ENCODE measurements at places on chromosomes 11 and 22.

- H3K4me3 ChIP-seq = no peak overlapping the region
- DNase-seq = no peak
- H3K27me3 ChIP-seq = peaks cover 66% of the 10 kb centered on the region
- H3K4me1 ChIP-seq = peaks cover 36% of the 10 kb centered on the region
- peaks cover 3% of the 10 kb centered on the region for H3K36me3 ChIP-seq
- no peak overlapping the region for H3K27ac ChIP-seq
These were observed 4.0 kb downstream of the ELFN2 start for GRCh38 chr22:37423283-37423682.

GRCh38 chr11:24384240-24384639 is 112.6 kb upstream of the LUZP2 start:
- H3K4me3 ChIP-seq = no peak overlapping the region
- DNase-seq = no peak
- no peaks in the 10 kb centered on the region for H3K4me1 ChIP-seq
- H3K36me3 ChIP-seq = no peaks in the 10 kb centered on the region
- no peak overlapping the region for H3K27ac ChIP-seq
- no peaks in the 10 kb centered on the region for H3K27me3 ChIP-seq

- peaks cover 18% of the 10 kb centered on the region for H3K27me3 ChIP-seq
- no peaks in the 10 kb centered on the region for H3K36me3 ChIP-seq
- no peak overlapping the region for H3K4me3 ChIP-seq
- no peak for DNase-seq
- no peak overlapping the region for H3K27ac ChIP-seq
These were observed 21.3 kb downstream of the ST14 start for GRCh38 chr11:130180896-130181294.

DNA sequence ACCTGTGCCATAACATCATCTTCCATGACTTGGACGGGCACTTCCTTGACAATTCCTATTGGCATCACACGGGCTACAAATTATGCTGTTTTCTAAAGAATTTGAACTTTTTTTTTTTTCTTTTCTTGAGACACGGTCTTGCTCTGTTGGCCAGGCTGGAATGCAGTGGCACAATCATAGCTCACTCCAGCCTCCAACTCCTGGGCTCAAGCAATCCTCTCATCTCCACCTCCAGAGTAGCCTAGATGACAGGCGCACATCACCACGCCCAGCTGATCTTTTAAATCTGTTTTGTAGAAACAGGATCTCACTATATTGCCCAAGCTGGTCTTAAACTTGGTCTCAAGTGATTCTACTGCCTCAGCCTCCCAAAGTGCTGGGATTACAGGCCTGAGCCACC is 3.3 kb upstream of the CRYBB3 start:
- H3K27me3 ChIP-seq = no peaks in the 10 kb centered on the region
- H3K27ac ChIP-seq = no peak overlapping the region
- DNase-seq = no peak
- no peak overlapping the region for H3K4me3 ChIP-seq
- peaks cover 29% of the 10 kb centered on the region for H3K36me3 ChIP-seq

DNA sequence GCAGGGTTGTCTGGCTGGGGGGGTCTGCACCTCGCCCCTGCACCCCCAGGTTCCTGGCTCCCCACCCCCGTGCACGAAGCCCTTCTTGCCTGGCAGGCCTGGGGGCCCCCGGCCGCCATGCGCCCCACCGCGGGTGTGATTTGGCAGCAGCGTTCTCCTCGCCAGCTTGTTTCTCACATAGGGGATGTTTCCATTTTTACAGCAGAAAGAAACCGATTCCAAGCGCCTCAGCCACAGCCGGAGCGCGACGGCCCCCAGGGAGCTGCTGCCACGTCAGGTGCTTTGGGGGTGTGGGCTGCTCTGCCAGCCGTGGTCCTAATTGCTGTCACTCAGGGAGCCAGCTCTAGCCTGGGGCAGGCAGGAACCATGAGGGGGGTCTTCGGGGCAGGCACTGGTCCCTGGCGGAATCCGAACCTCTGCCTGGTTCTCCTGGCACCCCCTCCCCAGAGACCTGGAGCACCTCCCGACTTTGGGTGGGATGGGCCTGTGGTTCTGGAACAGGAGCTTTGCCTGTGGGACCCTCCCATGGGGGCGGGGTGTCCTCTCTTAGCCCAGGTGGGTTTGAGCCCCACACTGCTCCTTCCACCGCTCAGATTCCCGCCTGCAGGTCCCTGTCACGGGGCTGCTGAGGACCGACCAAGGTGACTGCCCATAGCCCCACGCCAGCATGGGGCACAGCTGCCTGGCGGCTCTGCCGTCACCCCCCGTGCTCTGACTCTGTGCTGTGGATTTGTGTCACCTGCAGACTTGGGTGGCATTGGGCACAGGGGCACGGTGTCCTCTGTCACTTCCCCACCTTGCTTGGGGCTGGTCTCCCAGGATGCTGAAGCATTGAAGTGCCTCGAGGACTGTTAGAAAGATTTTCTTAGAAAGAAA is 54.0 kb downstream of the RTN4R start:
- no peak overlapping the region for H3K27ac ChIP-seq
- peaks cover 9% of the 10 kb centered on the region for H3K27me3 ChIP-seq
- no peak for DNase-seq
- peaks cover 12% of the 10 kb centered on the region for H3K4me1 ChIP-seq
- no peak overlapping the region for H3K4me3 ChIP-seq

GRCh38 chr11:77747381-77747969 is 73.0 kb downstream of the RSF1 start:
- DNase-seq = no peak
- H3K27me3 ChIP-seq = no peaks in the 10 kb centered on the region
- H3K36me3 ChIP-seq = peaks cover 6% of the 10 kb centered on the region
- no peak overlapping the region for H3K4me3 ChIP-seq
- H3K27ac ChIP-seq = peak overlapping the region; percentile 36
- peaks cover 27% of the 10 kb centered on the region for H3K4me1 ChIP-seq

GRCh38 chr11:106468086-106468485 is 390.6 kb downstream of the AASDHPPT start:
- DNase-seq = no peak
- H3K27ac ChIP-seq = no peak overlapping the region
- no peaks in the 10 kb centered on the region for H3K27me3 ChIP-seq
- H3K36me3 ChIP-seq = peaks cover 3% of the 10 kb centered on the region

- H3K4me3 ChIP-seq = no peak overlapping the region
- H3K27ac ChIP-seq = no peak overlapping the region
- no peaks in the 10 kb centered on the region for H3K27me3 ChIP-seq
- H3K4me1 ChIP-seq = peaks cover 42% of the 10 kb centered on the region
- H3K36me3 ChIP-seq = peaks cover 22% of the 10 kb centered on the region
- DNase-seq = no peak
These were observed 15.7 kb downstream of the FDX1 start for GRCh38 chr11:110445437-110445836.

DNA sequence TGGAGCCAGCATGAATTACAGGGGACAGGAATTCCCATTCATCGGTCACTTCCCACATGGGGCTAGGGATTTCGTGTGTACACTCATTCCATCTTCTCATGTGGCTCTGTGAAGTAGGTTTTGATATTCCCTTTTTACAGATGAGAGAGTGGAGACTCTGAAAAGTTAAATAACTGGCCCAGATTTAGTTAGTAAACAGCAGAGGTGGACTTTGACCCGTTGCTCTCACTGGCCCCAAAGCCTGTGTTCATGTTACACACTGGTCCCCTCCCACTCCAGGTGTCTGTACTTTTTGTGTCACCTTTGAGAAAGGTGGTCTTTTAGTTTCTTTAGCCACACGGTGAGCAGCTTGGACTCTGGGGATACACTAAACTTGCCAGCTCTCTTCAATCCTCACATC is 108.5 kb downstream of the MICAL2 start:
- H3K36me3 ChIP-seq = peaks cover 43% of the 10 kb centered on the region
- H3K4me1 ChIP-seq = peaks cover 69% of the 10 kb centered on the region
- no peaks in the 10 kb centered on the region for H3K27me3 ChIP-seq
- DNase-seq = no peak
- peak overlapping the region; percentile 92 for H3K27ac ChIP-seq

- no peaks in the 10 kb centered on the region for H3K4me1 ChIP-seq
- no peaks in the 10 kb centered on the region for H3K27me3 ChIP-seq
- no peaks in the 10 kb centered on the region for H3K36me3 ChIP-seq
- H3K4me3 ChIP-seq = no peak overlapping the region
These were observed 286.6 kb downstream of the BRD1 start for GRCh38 chr22:49540913-49541692.

- H3K36me3 ChIP-seq = peaks cover 9% of the 10 kb centered on the region
- H3K4me3 ChIP-seq = no peak overlapping the region
- DNase-seq = no peak
These were observed 71.0 kb downstream of the AMBRA1 start for GRCh38 chr11:46522682-46523281.

GRCh38 chr11:79062814-79063762 is 377.7 kb downstream of the TENM4 start:
- peaks cover 5% of the 10 kb centered on the region for H3K4me1 ChIP-seq
- H3K36me3 ChIP-seq = no peaks in the 10 kb centered on the region
- no peak for DNase-seq
- no peak overlapping the region for H3K27ac ChIP-seq
- no peak overlapping the region for H3K4me3 ChIP-seq

DNA sequence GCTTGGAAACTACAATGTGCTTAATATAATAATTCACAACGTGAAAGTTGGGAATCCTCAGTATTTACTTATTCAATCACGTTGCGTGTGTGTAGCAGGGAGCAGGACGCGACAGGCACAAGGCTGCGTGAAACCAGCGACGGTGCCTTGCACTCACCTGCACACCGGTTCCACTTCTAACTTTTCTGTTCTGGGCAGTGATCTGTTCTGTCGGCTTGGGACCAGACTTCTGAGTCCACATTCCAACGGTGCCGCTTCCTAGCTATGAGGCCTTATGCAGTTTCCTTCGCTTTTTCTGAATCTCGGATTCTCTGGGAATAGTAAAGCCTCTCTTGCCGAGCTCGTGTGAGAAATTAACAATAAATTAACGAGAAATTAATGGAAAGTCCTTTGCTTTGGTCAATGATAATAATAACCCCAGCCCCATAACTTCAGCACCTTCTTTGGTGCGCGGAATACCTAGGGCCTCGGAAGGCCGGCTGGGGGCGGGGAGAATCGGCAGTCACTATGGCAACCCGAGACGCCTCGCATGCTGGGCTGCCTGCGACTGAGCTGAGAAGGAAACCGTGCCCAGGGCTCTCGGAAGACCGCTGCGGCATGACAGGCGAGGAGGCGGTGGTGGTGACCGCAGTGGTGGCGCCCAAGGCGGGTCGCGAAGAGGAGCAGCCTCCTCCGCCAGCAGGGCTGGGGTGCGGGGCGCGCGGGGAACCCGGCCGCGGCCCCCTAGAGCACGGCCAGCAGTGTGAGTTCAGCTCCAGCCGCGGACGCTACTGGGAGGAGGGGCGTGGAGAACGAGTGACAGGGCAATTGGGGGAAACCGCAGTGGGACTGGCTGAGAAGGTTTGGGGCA is at the start of gene C11orf97:
C11orf97 (plus strand) TSS at position 530 of the 850 bp plus-strand sequence; CDS start at position 598, 68 bp downstream.
- DNase-seq = peak; percentile 39
- H3K27me3 ChIP-seq = peaks cover 23% of the 10 kb centered on the region
